ENCODE measurements at places on chromosomes 11 and 22. TPM values are rescaled to one million over a fixed set of nuclear protein-coding genes. Genes with fewer than 3 reads are reported as not detected.

The SHISAL1 gene
- not detected for total RNA-seq

The PHETA2 gene
- total RNA-seq, result 1.5 TPM

The HORMAD2 gene
- total RNA-seq, result not detected

The APOA4 gene
- not detected for total RNA-seq

The CNTN5 gene
- total RNA-seq, result not detected

The OR52I2 gene
- not detected for total RNA-seq

The CELSR1 gene
- total RNA-seq, result 0.45 TPM

The GALR3 gene
- total RNA-seq, result not detected

The FZD4 gene
- 0.17 TPM for total RNA-seq

The MRGPRX3 gene
- not detected for total RNA-seq

The SORL1 gene
- 45.5 TPM for total RNA-seq

The CHRNA10 gene
- 6.6 TPM for total RNA-seq

All from natural killer cell treated with Interleukin-12 subunit alpha and Interleukin-12 subunit beta and Interleukin-15 and Interleukin-18, amount 100 ng/mL, for 72 hours (primary cell).